ENCODE measurements at places on chromosomes 4 and X.

GRCh38 chr4:187547316-187547715, 448.3 kb upstream of the ZFP42 start:
- DNase-seq = no peak

GRCh38 chr4:80685214-80685613, 345.3 kb upstream of the BMP3 start:
- DNase-seq = no peak

DNA sequence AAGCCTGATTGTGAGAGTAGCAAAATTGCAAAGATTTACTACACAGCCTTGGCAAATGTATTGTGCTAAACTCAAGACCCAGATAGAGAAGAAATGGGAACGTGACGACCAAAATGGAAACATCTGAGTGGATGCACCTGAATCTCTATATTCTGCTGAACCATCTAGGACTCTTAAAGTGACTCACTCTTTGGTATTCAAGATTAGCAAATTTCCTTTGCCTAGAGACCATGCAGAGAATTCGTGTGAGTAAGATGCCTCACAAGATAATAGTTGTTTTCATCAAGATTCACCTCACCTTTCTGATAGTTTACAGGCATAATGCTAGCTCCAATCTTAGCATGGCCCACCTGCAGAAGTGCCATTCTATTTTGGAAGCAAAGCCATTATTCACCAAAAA, 14.4 kb upstream of the ATOH1 start:
- DNase-seq = no peak

DNA sequence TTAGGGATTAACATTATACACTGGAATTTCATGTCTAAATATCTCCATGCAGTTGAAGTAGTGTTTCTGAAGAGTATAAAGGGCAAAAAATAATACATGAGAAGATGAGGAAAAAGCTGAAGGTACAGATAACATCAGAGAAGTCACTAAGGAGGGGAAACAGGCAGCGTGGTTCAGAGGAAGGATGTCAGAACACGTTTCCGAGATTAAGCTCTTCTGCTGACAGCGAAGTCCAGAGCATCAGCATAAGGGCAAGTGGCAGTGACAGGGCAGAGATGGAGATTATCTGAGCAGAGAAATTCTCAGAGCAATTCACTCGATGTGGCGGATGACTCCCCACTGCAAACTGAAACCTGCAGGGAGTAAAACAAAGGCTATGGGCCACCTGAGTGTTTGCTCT, 443.2 kb upstream of the FRG1 start:
- DNase-seq = no peak

DNA sequence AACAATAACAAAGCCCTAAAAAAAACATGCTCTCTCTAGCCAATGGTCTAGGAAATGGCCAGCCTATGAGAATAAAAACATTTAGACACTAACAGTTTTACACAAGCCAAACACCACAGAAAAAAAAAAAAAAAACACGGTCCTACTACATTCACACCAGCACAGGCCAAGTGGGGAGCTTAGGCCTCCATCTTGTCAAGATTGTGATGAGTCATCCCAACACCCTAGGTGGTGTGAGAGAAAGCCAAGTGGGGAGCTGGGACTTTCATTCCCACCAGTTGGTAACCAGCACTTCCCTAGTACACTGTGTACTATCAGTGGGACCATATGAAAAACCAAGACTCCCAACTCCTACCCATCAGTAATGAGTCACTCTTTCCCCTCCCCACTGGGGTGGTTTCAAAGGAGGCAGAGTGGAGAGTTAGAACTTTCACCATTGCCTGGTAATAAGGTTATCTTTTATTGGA, 95.6 kb downstream of the ADAMTS3 start:
- no peak for DNase-seq

GRCh38 chrX:120302434-120302833, 8.8 kb downstream of the TMEM255A start:
- DNase-seq = no peak

DNA sequence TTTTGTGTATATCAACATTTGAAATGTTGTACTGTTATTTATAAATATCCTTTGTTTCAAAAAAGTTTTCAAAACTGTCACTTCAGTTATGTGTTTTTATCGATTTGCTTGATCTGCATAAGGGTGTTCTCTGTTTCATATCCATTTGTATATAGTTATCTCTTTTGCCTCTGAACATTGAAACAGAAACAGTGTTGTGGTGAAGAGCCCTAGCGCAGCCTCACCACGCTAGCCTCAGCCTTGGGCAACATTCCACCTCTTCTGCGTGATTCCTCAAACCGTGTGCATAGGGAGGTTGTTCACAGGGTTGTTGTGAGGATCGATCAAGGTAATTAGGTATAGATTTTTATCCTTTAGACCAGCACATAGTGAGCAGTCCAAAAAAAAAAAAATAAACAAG, 287.0 kb upstream of the GALNT7 start:
- no peak for DNase-seq

- DNase-seq = no peak
These were observed 22.9 kb downstream of the ZNF718 start for GRCh38 chr4:147233-147632.

DNA sequence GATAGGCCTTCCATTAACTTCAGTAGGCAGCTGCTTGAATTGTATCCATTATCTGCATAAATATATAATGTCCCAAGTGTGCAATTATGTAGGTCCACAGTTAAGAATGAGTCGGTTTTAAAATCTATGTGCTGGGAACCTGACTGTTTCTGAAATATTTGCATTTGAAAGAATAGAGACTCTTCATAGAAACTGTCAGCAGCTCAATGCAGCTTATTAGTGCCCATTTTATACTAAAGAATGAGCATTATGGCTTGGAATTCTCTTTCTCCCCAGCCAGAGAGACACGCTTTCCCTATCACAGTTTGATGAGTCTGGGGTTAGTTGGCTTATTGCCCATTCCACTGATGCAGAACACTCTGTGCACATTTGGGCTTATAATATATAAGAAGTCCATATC, 202.0 kb upstream of the PCDH7 start:
- no peak for DNase-seq
